ENCODE measurements at places on chromosomes 4 and X.

DNA sequence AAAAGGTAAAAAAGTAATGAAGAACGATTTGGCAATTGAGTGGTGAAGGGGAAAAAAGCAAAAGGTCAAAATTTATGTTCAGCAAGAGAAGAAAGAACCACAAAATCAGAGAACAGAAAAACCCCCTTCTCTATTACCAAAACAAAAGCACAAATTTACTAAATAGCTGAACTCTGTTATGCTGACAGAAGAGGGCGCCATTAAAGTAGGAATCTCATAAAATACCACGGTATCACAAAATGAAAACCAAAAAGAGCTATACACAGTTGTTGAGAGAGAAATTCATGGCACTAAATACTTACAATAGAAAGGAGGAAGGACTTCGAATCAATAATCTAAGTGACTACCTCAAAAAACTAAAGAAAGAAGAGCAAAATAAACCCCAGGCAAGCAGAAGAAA, 69.6 kb upstream of the CXorf66 start:
- DNase-seq, result no peak

DNA sequence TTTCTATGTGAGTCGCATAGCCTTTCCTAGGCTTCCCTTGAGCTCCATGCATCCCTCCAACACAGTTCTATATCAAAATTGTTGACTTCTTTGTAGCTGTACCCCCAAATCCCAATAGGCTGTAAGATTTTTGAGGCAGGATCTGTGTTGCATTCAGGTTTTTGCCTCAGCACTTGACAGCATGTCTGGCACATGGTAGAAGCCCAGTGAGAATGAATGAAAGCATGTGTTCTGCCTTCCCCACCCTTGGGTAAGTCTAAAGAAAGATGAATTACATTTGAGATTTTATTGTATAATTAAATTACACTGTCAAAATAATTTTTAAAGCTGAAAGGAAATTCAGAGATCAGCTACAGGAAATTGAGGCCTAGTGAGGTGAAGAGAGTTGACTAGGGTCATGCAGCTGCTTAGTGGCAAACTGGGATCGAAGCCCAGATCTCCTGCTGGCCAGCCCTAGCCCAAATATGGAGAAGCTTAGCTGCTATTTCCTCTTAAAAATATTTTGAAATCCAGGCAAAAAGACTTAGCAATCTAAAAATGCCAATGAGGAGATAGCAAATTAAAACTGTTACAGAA, 122.5 kb downstream of the SPATA18 start:
- DNase-seq, result no peak

DNA sequence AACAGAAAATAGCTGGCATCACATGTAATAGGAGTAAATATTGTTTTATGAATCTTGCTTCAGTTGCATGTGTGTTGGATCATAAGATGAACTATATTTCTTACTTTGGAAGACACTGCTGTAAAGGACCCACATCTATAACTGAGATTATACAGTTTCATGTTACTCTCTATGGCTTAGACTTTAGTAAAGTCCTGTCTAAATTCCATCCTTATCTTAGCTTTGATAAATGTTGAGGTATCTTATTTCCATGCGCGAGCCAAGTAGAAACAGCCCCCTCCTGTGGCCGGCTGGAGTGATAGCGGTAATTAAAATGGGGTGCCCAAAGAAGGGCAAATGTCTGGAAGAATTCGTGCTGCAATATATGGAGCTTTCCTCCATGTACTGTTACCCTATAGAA, 43.0 kb downstream of the CCDC158 start:
- no peak for DNase-seq

DNA sequence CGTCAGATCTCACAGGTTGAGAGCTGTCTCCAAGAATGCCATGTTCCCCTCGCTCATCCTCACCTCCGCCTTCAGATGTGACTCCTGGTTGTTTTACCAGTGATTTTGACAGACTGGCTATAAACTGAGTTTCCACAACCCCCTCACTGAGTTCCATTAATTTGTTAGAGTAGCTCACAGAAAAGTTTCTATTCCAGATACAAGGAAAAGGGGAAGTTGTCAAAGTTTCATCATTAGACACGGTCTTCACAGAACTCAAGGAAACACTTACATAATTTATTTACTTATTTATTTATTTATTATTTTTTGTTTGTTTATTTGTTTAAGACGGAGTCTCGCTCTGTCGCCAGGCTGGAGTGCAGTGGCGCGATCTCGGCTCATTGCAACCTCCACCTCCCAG, 55.7 kb upstream of the IQSEC2 start:
- no peak for DNase-seq

- no peak for DNase-seq
Measured at GRCh38 chrX:137428766-137429591, 136.9 kb upstream of the ZIC3 start.

DNA sequence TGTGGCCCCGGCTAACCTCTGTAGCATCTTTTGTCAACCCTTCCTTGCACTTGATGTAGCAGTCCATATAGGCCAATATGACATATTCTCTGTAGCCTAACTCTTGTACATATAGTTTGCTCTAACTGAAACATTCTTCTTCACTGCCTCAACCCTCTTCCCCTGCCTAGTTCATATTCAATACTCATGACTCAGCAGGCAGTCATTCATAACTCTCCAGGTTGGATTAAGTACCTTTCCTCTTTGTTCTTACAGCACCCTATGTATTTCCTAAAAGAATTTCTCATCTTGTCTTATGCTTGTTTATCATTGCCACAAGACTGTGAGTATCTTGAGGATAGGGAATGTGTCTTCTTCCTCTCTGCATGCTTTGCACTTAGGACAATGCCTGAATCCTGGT, 76.9 kb downstream of the TMLHE start:
- no peak for DNase-seq

DNA sequence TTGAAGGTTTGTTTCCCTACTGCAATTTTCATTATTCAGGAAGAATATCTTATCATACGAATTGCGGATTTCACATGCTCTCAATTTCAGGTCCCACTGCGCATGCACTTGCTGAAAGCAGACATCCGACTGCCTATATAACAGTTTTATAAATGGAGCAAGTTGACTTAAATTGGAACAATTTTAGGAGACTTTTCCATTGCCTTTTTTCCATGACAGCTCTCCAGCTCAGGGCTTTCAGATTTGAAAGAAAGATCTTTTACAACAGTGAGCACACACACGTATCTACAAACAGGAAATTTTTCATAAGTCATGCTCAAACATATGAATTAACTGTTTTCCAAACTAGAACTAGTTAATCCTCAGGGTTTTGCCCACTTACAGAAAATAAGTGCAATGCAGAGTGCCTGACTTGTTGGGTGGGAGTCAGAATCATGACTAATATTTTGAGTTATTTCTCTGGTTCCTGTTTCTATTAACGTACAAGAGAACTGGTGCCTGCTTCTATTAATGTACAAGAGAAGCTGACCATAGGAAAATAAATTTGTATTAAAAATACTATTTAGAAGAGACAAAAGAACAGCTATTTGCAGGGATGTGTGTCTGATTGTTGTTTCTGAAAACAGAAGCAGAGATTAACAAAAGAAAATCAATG, 137.9 kb downstream of the GPC3 start:
- no peak for DNase-seq

DNA sequence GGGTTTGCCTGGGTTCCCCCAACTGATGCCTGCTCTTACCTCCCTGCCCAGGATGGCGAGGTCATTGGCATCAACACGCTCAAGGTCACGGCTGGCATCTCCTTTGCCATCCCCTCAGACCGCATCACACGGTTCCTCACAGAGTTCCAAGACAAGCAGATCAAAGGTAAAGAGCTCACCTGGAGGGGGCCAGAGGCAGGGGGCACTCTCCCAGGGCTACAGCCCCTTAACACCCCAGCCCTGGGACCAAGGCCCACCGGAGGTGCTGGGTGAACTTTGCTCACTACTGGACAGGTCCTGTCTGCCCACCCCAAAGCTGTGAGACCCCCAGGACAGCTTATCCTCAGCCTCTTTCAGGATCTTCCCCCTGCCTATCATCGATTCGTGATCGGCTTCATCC, 24.5 kb downstream of the HTRA3 start:
- DNase-seq, result no peak

- DNase-seq, result no peak
Measured at GRCh38 chrX:148940411-148940996, 440.1 kb downstream of the AFF2 start.

DNA sequence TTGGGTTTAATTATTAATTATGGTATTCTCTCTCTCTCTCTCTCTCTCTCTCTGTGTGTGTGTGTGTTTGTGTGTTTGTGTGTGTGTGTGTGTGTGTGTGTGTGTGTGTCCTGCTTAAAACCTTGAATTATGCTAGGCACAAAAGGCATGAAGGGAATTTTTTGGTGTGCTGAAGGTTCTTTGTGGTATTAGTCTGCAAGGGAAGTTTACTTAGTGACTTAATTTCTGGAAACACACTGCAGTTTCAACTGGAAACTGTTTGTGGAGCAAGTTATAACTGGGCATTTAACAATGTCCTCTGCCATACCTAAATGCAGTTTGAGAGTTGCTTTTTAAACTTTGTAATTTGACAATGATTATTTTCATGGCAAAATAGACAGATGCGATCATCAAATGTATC, 111.7 kb downstream of the FRMPD4 start:
- DNase-seq, result no peak

GRCh38 chrX:107747596-107748161, 27.9 kb downstream of the TSC22D3 start:
- no peak for DNase-seq

GRCh38 chrX:43808231-43808630, 74.0 kb downstream of the MAOB start:
- DNase-seq, result no peak

DNA sequence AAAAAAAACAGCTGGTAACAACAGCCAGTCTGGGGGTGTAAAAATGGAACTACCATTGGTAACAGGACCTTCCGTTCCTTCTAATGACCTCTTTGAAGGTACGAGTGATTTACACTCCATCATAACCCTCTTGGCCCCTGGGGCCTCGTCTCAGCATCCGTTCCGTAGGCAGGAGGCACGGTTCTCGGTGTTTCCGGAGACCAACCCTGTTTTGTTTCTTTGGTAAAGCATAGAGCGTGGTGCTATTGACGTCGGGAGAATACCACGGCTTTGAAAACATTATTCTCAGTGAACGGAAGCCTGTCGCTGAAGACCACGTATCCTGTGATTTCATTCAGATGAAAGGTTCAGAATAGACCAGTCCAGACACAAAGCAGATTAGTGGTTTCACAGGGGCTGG, 198.9 kb downstream of the ASMT start:
- no peak for DNase-seq

DNA sequence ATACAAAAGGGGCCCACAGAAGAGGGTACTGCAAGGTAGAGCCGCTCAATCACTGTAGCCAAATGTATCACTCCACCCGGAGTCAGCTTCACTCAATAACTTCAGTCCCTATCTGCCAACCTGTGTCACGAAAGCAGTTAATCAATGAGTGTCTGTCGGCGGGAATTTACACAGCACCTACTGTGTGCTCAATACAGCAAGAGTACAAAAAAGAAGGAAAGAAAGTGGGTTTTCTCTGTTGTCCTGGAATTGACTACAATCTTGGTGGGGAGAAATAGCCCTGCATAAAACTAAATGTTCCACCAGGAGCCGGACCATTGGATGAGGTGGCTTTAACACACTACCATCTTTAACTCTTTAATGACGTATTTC, 780 bp upstream of the NKRF start:
- DNase-seq, result no peak

DNA sequence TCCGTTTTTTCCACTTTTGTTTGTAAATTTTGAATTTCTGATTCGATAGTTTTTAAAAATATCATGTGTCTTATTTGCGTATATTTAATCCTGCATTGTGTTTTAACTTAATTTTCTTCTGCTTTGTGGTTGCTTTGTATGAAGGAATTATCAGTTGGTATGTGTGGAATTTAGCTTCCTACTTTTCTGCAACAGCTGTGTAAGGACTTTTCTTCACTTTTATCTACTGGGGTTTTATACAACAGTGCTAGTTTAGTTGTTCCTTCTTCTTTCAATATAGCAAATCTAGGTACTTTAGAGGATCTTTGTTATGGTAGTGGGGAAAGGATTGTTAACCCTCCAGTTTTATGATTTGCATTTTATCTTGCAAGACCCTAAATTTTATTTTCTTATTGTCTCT, 410.3 kb downstream of the CCSER1 start:
- no peak for DNase-seq

- DNase-seq, result no peak
Measured at GRCh38 chr4:4860600-4861389, 1.3 kb downstream of the MSX1 start.

- peak; percentile 81 for DNase-seq
Measured at GRCh38 chrX:40735325-40736169, at the start of gene MED14. MED14 (minus strand) TSS chrX:40735542; CDS start chrX:40735412, 130 bp downstream.

- DNase-seq, result no peak
Measured at GRCh38 chr4:145545538-145546174, 64.0 kb downstream of the SMAD1 start.

GRCh38 chr4:117327491-117327890, 242.1 kb upstream of the TRAM1L1 start:
- no peak for DNase-seq

Measured in activated CD4-positive, CD25-positive, alpha-beta regulatory T cell treated with anti-CD3 and anti-CD28 coated beads, Interleukin-2, amount 50 U/mL, for 16 hours (primary cell).